ELR (cell line): ENCODE measurements at places on chromosomes 2 and 18.

GRCh38 chr2:15730545-15731212, 139.0 kb downstream of the DDX1 start:
- DNase-seq: peak; percentile 87

GRCh38 chr2:118059919-118060478, 28.3 kb upstream of the INSIG2 start:
- peak; percentile 61 for DNase-seq

DNA sequence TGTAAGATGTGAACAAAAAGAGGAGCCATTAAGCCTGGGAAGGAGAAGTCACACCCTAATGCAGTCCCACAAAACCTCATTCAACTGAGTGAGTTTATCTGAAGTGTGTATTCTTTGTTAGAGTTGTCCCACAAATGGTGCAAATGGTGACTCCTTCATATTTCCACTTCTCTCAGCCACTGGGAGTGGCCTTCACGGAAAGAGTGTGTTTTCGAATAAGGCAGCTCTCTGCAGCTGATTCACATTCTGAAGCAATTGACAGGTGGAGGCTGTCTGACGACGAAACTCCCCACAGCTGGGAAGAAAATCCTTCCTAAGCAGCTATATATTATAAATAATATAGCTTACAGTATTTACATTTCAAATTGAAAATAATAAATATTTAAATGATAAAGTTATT, 318.8 kb upstream of the TMEFF2 start:
- no peak for DNase-seq

GRCh38 chr2:240819858-240820606, at the start of gene KIF1A:
Gene KIF1A (minus strand): TSS chr2:240820219. CDS start chr2:240797752, 22,467 bp downstream.
- DNase-seq: no peak

DNA sequence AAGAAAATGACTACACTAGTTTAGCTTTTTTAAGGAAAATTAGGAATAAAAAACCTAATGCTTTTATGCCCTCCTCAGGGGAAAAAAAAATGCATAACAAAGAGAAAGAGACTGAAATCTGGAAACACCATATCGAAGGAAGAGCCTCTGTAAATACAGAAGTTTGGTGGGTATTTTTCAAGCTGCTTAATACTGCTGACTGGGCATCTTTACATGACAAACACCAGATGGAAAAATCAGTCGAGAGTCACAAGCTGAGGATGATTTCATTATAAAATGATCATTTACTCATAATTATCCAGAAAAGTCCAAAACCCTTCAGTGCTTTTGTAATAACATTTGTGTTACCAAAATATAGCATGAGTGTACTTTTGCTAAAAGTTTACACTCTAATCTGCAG, 1600.7 kb upstream of the ACVR2A start:
- DNase-seq: no peak

DNA sequence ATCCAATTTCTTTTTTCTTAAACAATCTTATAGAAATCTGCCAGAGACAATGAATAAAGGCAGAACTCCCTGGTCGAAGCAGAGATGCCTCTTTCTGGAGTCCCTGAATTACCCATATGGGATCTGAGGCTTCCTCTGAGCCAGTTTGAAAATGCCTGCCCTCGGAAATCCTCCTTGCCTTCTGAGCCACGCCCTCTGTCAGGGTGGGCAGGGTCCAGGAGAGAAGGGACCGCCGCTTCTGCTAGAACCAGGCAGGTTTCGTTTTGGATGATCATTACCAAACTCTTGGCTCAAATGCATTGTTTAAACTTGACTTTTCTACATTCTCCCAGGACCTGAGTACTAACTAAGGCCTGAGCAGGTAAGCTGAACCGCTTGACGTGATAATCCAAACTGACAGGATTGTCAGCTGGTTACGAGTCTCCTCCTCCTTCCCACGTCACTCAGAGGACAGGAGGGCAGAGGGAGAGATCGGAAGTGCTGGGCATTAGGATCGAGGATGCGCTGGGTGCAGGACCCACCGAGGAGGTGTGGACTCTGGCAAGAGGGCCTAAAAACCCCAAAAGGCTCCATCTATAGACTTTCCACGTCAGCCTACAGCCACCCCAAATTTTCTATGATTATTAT, 128.4 kb downstream of the KLHL29 start:
- DNase-seq: no peak

DNA sequence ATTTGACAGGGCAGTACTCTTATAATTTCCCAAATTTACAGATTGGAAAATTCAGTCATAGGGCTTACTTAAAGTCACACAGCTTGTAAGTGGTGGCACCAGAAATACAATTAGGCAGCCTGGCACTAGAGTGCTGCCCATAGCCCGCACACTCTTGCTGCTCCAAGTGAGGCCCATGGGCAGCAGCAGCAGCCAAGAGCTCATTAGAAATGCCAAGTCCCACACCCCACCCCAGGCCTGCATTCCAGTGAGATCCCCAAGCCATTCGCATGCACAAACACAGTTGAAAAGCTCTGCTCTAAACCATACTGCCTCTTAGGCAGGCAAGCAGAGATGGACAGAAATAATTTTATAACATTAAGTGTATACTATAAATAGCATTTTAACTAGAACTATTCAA, 379.3 kb upstream of the PKDCC start:
- no peak for DNase-seq

- no peak for DNase-seq
Measured at GRCh38 chr18:48930926-48931325, 19.8 kb downstream of the SMAD7 start.

- DNase-seq: no peak
Measured at GRCh38 chr2:9030190-9030589, 26.7 kb upstream of the MBOAT2 start.

DNA sequence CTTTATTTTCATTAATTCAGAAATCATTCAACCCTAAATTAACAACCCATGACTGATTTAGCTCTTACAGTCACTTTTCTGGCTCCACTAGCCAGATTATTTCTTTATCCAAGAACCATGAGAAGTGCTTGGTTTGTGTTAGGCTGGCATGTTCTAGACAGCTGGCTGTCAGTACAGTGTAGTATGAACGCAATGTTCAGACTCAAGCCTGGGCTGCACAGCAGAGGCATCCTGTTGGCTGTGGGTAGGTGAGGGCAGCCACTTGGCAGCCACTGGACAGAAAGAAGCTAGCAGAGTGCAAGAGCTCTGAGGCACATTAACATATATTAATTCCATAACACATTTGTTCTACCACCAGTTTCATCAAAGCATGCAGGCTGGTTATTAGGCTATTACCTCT, 522.9 kb upstream of the FSHR start:
- no peak for DNase-seq

GRCh38 chr2:95077861-95078603, 43.6 kb downstream of the MRPS5 start:
- DNase-seq: no peak

GRCh38 chr2:143725400-143725799, 596.2 kb downstream of the ARHGAP15 start:
- no peak for DNase-seq

DNA sequence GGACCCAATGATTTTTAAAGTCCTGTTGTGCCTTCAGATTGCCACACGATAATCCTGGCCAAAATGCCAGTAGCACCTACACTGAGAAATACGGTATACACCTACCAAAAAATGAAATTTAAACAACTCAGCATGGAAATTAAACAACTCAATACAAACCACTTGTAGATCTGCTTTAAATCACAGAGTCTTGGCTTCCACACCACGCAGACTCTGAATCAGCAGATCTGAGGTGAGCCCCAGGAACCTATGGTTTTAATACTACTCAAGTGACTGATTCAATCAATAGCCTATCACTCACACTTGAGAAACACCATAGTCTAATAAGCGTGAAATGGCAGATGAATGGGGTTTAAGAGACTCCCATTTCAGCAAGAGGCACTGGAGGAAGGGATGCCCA, 46.9 kb downstream of the MAP4K3 start:
- no peak for DNase-seq

DNA sequence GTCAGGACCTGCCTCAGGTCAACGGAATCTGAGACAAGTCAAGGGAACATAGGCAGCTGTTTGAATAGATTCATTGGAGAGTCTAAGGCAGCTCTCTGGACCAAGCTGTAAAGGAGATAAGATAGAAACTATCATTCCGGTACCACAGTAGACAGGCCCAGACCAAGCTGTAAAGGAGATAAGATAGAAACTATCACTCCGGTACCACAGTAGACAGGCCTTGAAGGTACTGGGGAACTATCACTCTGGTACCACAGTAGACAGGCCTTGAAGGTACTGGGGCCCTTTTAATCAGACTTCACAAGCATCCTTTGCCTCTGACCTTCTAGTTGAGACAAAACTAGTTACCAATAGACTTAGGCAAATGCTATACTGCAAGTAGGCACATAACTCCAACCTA, 346.1 kb downstream of the DCDC2C start:
- no peak for DNase-seq

DNA sequence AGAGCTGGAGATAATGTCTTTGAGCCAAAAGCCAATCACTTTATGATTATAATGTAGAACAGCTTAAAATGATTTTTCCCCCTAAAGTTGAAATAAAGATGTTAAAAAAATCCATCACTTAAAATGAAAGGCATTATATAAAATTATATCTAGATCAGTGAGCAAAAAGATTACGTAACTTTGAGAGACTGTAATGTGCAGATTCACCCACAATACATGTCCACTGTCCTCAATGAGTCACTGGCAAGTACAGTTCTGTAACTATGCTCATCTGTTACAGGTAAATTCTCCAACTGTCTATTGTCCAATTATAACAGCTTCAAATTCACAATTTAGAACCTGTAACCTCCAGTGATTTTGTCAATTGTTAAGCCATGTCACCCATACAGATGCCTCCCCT, 19.0 kb downstream of the FAM161A start:
- DNase-seq: peak; percentile 15

DNA sequence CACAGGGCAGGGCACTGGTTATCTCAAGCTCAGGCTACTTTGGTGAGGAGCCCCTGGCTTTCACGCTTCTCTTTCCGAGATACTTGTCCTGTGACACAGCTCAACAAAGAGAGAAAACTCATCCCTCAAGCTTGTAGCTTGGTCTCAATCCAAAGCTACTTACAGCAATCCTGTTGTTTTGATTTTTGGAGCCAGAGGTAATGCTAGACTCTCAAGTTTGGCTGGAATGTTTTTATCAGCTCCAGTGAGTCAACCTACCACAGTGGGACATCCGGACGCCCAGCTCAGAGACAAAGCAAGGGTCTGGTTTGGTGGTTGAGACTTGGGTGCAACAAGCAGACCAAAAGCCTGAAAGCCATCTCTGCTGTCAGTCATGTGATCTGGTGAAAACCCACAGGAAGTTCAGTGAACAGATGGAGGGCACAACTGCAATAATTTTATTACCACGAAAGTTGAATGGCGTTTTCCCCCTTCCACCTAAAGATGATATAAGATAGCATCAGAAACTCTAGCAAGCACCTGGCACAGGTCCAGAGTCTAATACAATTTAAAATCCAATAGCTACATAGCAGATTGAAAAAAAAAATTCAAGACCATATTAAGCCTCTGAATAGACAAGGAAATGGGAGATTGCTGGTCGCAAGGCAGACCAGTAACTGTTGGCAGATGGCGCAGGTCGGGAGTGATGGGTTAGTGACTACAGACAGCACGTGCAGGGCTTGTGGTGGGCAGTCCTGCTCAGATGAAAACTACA, 102.3 kb upstream of the SMAD7 start:
- DNase-seq: peak; percentile 97

- no peak for DNase-seq
Measured at GRCh38 chr2:153291718-153292117, 186.8 kb downstream of the RPRM start.

- peak; percentile 15 for DNase-seq
Measured at GRCh38 chr2:47558116-47558767, 155.3 kb downstream of the MSH2 start.

- no peak for DNase-seq
Measured at GRCh38 chr18:31574359-31574758, 17.3 kb upstream of the TTR start.

- DNase-seq: peak; percentile 30
Measured at GRCh38 chr2:172588931-172589330, 33.0 kb downstream of the PDK1 start.

GRCh38 chr2:12089001-12089400, 342.6 kb downstream of the LPIN1 start:
- DNase-seq: peak; percentile 28

GRCh38 chr2:156396126-156396525, 40.1 kb upstream of the GPD2 start:
- no peak for DNase-seq

- DNase-seq: no peak
Measured at GRCh38 chr2:118525346-118525745, 322.1 kb downstream of the EN1 start.

- DNase-seq: no peak
Measured at GRCh38 chr2:74313497-74313896, 29.7 kb downstream of the SLC4A5 start.

GRCh38 chr2:23286758-23287704, 97.9 kb upstream of the KLHL29 start:
- peak; percentile 48 for DNase-seq

GRCh38 chr2:218720048-218721041, 9.7 kb downstream of the TTLL4 start:
- no peak for DNase-seq

GRCh38 chr18:61832858-61833257, 59.9 kb downstream of the RNF152 start:
- DNase-seq: no peak

- no peak for DNase-seq
Measured at GRCh38 chr18:59428018-59428417, 69.0 kb upstream of the LMAN1 start.

DNA sequence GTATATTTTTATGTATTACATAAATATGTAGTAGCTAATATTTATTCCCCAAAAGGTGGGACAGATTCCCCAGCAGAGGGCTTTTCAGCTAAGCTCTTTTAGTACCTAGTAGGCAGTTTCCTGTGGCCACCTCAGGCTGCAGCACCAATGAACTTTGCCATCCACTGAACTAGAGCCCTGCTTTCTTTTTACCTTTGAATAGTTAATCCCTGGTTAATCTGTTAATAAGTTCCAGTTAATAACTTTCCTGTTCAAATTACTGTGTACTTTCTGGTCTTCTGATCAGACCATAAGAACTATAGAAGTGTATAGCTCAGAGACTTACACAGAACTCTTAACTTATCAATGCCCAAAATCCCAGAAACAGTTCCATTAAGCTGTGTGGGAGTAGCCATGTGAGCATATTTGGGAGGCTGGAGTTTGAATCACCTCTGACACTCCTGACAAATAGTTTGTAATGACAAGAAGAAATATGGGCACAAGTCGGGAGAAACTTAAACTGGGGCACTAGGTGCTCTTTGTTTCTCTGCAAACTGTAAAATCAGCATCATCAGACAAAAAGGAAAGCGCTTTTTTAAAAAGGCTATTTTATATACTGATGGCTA, 40.0 kb downstream of the ASXL2 start:
- DNase-seq: no peak

DNA sequence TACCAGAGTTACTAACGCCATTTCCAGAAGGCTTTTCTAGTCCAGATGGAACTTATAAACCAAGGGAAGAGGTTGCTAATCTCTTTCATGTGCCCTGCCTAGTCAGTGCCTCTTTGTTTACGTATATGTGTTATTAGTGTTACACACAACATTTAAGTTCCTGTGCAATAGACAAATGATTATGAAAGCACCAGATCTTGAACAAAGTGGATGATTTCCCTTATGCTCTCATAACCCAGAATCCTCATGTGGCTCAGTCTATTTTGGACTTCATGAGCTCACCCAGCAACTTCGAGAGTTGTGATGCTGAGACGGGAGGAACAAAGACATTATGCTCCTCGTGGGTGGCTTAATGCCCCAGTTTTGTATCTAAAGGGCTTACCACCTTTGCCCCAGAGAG, 214.4 kb upstream of the SP5 start:
- no peak for DNase-seq
